ENCODE measurements at places on chromosomes 6 and 20. TPM values are rescaled to one million over a fixed set of nuclear protein-coding genes. Genes with fewer than 3 reads are reported as not detected.
A peak's percentile ranks its signal among the peaks of the same experiment; 100 is the strongest.

GRCh38 chr6:222468-222867 lies 69.8 kb upstream of the DUSP22 start:
- no peak for DNase-seq

- no peak for DNase-seq
These were observed 160.5 kb downstream of the THBS2 start for GRCh38 chr6:169093066-169093723.

DNA sequence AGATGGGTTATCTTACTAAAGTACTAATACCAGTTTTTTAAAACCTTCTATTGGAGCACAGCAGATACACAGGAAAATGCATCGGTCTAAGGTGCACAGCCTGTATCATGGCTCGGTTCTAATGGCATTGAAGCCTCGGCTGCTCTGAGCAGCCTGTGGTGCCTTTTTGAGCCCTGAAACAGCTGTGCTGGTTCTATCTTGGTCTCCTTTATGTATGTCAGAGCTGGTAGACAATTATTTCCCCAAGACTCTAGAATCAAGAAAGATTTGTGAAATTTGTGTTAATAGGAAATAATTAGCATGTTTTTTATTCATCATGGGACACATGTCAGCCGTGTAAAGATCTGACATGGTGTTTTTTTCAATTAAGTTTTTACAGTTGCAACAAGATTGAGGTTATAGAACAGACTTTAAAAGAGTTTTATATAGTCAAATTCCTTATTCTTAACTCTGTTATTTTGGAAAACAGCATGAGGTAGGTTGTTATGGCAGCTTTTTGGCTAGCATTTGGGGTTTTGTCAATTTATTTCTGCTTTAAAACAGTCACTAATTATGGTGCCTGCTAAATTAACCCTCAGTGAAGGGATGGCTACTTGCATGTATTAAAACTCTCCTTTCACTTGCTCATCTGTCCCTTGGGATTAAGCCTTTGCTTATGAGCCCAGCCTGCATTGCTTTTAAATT lies 40.3 kb upstream of the C20orf144 start:
- DNase-seq = no peak

DNA sequence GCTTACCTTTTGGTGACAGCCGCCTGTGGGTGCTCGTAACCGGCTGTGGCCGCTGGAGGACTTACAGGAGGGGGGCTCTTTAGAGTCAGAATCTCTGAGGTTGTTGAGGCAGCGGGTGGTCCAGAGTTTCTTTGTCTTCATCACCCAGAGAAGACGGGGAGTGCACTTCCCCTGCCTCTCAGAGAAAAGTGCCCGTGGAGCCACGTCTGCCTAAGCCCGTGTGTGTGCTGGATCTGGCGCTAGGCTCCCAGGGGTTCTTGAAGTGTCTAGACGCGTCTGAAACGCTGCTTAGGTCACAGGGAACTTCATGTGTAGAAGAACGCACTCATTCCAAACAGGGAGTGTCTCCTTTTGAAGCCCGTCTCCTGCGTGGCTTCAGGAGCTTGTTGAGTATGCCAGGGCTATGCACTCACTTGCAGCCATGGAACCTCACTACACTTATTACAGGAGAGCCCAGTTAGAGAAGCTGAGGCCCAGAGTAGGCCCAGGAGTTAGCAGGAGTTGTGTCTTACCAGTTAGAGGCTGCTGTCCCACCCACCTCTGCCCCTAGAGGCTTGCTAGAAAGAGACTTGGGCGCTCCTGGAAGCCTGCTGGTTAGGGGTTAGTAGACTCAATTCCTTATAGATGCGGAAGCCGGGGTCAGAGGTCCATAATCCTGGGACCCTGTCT lies 1.3 kb downstream of the LSM14B start:
- no peak for DNase-seq

DNA sequence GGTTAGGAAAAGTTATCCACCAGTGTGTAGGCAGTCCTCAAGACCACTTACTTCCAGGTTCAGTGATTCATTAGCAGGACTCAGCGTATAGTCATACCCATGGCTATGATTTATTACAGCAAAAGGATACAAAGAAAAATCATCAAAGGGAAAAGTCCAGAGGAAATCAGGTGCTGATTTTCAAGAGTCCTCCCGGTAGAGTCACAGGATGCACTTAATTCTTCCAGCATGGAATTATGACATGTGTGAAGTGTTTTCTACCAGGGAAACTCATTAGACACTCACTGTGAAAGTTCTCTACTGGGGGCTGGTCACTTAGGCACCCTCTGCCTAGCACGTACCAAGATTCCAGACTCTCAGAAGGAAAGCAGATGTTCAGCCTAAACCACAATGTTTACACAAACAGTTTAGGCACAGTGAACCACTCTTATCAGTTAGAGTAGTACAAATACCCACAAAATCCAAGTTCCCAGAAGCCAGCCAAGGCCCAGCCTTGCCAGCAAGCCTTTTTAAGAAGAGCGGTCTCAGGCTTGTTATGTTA lies 10.2 kb downstream of the WFDC3 start:
- DNase-seq = no peak

GRCh38 chr20:24066076-24066700 lies 77.6 kb upstream of the GGTLC1 start:
- no peak for DNase-seq

DNA sequence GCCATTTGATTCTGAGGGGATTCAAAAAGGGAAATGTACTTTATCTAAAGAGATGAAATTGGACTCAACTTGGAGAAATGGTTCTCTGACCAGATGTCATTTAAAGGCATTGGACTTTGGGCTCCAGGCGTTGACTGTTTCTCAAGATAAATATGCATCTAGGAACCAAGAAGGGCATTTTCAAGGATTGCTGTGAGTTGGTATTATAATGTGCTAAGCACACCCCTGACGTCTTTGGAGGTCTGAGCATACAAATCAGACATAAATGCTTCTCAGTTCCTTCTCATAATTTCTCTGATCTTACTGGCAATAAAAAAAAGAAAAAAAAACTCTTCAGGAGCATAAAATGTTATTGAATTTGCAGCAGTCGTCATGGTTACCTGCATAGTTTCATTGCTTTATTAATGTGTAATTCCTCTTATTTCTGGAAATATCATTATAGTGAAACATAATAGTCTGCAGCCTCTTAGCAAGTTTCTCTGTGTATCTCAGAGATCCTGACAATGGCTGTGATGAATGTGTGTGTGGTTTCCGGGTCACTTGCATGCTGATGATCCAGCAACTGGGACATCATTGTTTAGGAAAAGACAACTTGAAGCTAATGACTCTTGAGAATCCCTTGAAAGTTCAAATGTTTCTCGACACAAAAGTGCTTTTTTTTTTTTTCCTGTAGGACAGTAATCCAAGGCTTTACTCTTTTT lies 136.0 kb downstream of the AIG1 start:
- DNase-seq = no peak

DNA sequence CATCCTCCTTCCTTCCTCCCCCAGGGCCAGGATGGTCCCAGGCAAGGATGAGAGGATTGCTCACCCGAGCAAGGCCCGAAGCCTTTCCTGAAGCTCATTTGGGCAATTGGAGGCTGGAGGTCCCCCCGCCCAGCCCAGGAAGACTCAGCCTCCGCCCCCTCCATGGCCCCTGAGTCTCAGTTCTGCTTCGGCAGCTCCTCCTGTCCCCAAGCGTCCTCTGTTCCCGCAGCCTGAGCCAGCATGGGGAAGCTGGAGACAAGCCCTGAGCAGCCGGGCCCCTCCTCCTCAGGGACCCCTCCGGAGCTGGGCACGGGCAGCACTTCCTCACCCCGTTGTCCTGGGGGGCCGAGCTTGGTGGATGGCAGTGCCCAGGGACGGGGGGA lies 26.0 kb downstream of the SLC17A9 start:
- no peak for DNase-seq

DNA sequence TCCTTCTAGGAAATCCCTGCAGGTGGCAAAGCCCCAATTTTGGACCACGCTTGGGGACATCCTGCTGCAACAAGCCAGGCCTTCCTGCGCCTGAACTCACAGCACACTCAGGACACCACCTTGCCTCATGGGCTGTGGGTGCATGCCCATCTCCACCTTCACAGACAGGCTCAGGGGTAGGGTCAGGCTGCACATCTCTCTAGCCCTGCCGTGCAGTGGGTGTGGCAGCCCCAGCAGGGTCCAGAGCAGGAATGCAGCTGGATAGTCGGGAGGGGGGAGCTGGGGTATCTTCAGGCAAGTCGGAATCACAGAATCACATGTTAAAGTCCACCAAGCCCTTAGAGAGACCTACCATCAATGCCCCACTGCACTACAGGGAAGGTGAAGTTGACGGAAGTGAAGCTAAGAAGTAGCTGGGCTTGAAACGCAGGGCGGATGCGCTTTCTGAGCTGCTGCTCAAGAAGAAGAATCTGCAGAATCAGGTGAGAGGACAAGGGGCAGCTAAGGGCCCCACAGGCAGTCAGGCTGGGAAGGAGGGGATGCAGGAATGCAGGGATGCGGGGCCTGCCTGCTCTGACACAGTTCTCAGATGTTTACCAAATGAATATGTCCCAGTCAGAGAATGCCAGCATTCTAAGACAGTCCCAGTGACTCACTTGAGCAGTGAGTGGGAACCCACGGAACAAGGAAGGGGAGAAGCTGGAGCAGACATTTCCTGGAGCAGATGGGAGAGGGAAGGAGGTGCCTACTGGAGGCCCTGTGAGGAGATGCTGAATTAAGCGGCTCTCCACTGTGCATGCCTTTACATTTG lies 11.3 kb downstream of the SERPINB6 start:
- no peak for DNase-seq

DNA sequence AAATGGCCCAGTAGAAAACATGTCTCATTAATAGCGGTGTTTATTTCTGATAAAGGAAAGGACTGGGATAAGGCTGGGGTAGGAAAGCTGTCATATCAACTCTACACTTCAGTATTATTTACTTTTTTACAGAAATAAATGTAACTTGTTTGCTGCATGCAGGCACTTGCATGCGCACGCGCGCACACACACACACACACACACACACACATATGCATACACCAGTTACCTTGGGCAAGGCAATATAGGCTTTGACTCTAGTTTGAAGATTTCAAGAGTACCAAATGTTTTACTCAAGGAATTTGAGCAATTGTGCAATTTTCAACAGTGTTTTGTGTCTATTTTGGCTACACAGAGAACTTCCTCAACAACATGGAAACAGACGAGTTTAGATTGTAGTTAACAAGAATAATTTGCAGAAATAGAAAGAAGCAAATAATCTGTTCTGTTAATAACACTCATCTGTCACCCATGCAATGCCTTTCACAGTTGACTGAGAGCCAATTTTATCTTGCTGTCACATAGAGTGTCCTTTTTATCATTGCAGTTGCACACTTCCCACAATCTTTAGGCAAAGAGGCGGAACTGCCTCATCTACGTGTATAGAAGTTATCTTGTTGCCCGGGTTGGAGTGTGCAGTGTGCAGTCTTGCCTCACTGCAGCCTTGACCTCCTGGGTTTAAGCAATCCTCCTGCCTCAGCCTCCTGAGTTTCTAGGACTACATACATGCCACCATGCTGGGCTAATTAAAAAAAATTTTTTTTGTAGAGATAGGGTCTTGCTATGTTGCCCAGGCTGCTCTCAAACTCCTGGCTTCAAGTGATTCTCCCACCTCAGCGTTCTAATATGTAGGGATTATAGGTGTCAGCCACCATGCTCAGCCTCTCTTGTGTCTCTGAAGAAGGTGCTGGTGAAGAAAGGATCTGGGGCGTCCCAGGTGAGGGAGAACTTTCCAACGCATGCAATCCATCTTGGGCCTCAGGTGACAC lies 74.8 kb upstream of the SHLD1 start:
- no peak for DNase-seq

DNA sequence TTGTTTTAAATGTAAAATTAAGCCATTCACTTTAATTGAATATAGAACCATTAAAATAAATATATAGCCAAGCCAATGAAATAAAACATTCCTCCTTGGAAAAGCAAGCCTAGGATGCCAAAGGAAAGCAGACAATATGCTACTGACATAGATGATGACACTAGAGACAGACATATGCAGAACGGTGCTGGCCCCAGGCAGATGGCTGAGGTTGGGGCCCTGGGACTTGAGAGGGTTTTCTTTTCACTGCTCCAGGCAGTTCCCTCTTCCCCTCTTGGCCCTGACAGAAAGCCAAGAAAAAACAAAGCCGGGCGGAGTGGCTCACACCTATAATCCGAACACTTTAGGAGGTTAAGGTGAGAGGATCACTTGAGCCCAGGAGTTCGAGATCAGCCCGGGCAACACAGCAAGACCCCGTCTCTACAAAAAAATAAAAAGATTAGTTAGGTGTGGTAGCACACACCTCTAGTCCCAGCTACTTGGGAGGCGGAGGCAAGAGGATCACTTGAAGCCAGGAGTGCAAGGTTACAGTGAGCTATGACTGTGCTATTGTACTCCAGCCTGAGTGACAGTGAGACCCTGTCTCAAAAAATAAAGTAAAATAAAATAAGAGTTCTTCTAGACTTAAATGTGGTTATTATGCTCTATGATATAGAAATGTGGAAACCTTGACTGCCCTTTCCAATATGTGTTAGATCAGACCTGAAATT lies 31.2 kb downstream of the FASTKD5 start:
- DNase-seq = no peak

GRCh38 chr6:117380298-117380697 lies 45.4 kb downstream of the ROS1 start:
- no peak for DNase-seq

DNA sequence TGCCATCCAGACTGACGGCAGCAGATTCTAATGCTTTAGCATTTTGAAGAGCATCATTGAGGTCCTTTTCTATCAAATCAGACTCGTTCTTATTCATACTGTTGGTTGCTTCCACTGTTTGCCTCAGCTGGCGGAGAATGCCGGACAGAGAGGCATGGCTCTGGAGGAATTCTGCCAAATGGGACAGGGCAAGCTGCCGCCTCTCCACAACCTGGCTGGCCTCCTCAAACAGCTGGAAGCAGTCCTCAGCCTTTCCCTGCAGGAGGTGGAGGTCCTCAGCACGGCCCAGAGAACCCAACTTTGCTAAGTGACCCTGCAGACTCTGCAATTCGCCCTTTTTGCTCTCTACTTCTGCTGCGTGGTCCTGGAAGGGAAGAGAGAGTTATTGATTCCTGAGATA lies 220.5 kb downstream of the SYNE1 start:
- no peak for DNase-seq

DNA sequence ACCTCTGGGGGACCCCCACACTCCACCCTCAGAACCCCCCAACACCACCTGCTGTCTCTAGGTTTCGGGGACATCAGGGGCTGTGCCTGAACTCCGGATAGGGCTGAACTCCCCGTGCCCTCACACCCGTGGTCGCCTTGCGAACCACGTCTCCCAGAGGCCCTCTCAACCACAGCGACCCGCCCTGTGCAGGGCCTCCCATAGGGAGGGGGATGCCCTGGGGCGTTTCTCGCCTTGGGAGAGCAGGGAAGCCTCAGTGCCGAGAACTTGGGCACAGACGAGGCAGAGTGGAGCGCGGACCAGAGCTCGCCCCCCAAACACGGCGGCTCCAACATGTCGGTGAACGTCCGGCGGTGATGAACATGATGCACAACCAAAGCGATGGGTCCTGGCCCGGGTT lies 6.8 kb downstream of the FRMD1 start:
- DNase-seq = no peak

GRCh38 chr6:37029249-37029971 lies 24.0 kb downstream of the FGD2 start:
- DNase-seq = peak; percentile 44

LY6G6D gene
- not detected for total RNA-seq

PCK1 gene
- total RNA-seq = not detected

DYNLT2 gene
- 0.85 TPM for total RNA-seq

NDUFAF4 gene
- total RNA-seq = 13.9 TPM

CDH26 gene
- total RNA-seq = 0.07 TPM

HLA-DRB1 gene
- not detected for total RNA-seq

TBX18 gene
- 25.9 TPM for total RNA-seq

Data from pulmonary artery endothelial cell (primary cell).